NCI-H1092 treated with DMSO at 0.1 percent for 48 hours (cell line): ENCODE measurements at places on chromosomes 6 and 20.
A peak's percentile ranks its signal among the peaks of the same experiment; 100 is the strongest.

GRCh38 chr20:3681931-3682781, at the start of gene ADAM33:
Gene ADAM33, minus strand, starts transcription at chr20:3682010. Its CDS starts 6 bp downstream, at chr20:3682004.
- no peak for DNase-seq

DNA sequence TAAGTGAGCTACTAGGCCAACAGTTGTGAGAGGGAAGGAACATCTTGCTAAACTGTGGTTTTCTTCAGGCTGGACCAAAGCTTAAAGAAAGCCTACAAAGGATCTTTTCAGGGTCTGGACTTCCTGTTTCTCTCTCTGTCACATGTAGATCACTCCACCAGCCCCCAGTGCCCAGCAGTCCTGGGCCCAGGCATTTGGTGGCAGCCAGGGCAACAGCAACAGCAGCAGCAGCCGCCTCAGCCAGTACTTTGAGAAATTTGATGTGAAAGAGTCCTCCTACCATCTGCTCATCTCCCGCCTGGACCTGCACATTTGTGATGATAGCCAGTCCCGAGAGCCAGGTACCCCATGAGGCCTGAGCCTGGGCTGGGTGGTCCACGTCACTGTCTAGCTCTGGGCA, 44.1 kb downstream of the BLTP3A start:
- no peak for DNase-seq

DNA sequence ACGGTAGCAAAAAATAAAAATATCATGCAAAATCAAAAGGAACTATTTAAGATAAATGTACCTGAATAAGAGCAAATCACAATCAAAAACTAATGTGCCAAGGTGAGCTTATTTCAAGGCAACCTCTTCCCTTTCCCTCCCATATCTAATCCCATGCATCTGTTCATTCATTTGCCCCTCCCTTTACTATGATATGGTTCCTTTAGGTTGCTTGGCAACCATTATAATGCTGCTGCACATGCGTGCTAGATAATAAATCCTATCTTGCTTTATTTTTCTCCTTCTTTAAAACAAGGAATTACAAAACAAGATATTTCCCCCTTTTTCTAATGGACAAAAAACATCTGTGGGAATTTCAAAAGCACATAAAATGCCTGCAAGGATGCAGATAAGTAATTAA, 318.2 kb upstream of the POU3F2 start:
- DNase-seq, result no peak

DNA sequence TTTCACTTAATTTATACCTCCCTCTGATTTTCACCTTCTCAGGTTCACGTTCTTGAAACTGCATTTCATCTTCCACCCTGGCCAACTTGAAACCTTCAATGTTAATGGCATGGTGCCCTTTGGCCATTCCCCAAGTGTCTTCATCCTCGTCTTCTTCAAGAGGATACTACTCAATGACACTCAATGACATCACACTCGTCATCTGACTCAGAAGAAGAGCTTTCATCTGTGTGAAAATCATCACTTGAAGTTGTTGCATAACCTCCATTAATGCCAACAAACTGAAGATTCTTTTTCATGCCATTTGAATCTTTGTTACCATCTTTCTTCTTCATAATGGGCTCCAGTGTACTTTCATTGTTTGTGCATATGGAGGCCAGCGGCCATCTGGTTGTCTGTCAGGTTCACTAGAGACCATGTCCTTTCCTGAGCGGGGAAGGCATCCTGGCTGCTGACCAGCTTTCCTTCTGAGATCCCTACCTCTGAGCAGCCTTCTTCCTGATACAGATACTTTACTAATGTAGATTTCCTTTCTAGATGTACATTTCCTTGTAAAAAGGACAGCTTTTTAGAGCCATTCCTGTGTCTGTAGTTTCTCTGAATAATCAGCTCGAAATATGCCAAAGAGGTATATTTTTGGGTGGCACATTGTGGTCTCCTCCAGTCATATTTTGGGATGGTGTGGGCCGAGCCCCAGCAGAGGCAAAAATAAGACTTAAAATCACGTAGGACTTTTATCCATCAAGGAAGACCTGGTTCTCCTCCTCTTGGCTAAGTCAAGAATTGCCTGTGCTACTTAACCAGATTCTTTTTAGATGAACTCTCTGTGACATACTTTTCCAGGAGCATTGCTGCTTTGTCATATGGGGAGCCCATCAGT, 21.3 kb downstream of the TRMT6 start:
- no peak for DNase-seq

DNA sequence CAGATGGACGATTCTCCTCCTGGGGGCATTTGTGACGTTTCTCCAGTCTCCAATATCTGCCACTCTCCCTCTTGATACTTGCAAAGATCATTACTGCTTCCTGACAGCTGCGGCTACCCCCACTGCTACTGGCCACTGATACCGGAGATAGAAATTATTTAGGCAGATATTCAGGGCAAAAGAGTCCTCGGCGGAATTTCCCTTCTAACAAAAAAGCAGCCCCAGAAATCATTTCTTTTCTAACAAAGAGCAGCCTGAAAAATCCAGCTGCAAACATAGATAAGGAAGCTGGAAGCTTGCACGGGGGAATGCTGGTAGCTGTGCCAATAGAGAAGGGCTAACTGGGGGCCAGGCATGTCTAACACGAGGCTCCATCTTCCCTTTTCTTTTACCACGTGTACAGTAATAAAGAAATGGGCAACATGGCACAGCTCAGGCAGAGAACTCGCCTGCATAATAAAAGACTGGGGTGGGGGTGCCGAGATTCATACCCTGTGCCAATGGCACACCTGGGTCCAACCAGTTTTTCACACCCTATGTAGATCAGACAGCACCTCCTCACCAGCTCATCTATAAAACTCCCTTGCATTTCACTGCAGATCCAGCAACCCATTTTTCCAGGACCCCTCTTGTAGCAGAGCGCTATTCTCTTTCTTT, 6.1 kb downstream of the TP53RK start:
- no peak for DNase-seq

- DNase-seq, result peak; percentile 78
Measured at GRCh38 chr20:40689943-40690835, 1.2 kb upstream of the MAFB start.

DNA sequence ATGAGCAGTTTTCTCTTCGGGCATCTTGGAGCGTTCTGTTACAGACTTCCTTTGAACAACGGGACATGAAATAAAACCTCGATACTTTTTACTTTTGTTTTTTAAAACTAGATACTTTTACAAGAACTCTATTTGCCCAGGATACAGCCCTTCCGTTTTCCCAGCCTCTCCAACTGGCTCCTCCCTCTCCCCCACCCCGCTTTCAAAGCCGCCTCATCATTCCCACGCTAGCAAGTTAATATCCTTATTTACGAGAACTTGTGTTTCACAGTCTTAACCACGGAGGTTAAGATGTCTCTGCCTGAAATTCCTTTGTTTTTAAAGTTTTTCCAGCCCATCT, 241 bp upstream of the CFAP206 start:
- DNase-seq, result peak; percentile 56

DNA sequence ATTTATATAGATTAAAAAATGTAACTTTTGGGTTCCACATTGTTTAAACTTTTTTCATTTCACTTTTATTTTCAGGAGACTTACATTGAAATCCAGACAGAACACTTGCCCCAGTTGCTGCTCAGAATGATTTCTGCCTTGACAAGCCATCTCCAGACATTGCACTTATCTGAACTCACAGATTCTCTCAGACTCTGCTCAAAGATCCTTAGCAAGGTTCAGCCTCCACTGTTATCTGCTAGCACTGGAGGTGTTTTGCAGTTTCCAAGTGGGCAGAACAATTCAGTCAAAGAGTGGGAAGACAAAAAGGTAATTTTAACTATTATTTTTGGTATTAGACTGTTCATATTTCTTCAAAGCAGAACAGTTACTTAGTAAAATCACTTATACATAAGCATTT, 58.0 kb downstream of the DOP1A start:
- no peak for DNase-seq

DNA sequence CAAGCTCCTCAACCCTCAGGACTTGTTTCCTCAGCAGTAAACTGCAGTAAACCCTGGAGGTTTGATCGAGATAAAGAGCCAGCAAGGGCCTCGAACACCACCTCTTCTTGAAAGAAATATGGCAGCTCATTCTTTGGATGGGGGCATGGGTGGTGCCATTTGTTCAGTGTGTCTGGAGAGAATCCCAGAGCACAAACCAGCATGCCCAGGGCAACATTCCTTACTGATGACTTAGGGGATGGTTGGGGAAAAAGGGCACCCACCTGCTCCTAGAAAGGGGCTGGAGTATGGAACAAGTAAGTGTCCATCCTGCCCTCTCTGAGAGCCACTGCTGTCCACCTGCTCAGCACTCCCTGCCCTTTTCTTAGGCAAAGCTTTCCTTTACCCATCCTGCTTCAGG, 31.3 kb upstream of the ZFAND3 start:
- no peak for DNase-seq

- DNase-seq, result no peak
Measured at GRCh38 chr20:18431206-18431605, 35.6 kb downstream of the DZANK1 start.

DNA sequence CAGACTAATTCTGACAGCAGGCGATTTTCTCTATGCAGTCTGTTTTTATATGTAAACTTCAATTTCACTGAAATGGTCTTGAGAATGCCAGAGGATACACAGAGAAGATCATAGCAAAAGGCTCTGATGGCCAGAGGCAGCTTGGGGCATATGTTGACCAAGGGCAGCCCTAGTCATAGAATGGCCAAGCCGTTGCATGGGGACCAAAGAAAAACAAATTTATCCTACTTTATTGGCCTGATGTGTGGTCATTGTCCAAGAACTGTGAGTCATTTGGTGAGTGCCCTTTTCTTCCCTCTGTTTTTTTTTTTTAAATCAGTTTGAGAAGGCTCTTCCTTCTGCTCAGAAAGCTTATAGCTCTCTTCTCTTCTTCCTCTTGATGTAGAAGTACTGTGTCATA, 5.8 kb downstream of the HDGFL1 start:
- no peak for DNase-seq

- DNase-seq, result no peak
Measured at GRCh38 chr20:41234546-41234945, 83.0 kb downstream of the ZHX3 start.
